ENCODE measurements at places on chromosomes 5 and 9.

- no peak for DNase-seq
These were observed 411.5 kb downstream of the PLK2 start for GRCh38 chr5:58048185-58048925.

- DNase-seq, result no peak
These were observed 108.1 kb upstream of the FBXL7 start for GRCh38 chr5:15391704-15392397.

DNA sequence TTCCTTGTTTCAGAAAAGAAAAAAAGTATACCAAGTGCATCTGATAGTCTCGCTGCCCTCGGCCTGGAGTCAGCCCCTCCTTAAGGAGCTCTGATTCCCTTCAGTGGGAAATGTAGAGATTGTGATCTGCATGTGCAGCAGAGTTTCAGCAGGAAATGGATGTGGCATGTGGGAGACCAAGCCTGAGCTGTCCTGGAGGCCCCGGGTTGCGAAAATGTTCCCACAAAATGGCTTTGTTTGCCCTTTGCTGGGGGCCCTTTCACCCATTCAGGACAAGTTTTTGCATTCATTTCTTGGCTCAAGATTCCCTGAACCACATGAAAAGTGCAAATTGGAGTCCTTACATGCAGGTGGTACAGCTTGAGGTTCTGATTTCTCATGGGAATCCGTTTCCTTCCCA, 230.9 kb downstream of the GADD45G start:
- no peak for DNase-seq

GRCh38 chr5:78552729-78553342, 95.7 kb downstream of the LHFPL2 start:
- DNase-seq, result no peak

GRCh38 chr9:133351908-133352634, 4.1 kb downstream of the RPL7A start:
- no peak for DNase-seq

- DNase-seq, result no peak
These were observed 95.6 kb downstream of the ADGRV1 start for GRCh38 chr5:90654215-90654614.

DNA sequence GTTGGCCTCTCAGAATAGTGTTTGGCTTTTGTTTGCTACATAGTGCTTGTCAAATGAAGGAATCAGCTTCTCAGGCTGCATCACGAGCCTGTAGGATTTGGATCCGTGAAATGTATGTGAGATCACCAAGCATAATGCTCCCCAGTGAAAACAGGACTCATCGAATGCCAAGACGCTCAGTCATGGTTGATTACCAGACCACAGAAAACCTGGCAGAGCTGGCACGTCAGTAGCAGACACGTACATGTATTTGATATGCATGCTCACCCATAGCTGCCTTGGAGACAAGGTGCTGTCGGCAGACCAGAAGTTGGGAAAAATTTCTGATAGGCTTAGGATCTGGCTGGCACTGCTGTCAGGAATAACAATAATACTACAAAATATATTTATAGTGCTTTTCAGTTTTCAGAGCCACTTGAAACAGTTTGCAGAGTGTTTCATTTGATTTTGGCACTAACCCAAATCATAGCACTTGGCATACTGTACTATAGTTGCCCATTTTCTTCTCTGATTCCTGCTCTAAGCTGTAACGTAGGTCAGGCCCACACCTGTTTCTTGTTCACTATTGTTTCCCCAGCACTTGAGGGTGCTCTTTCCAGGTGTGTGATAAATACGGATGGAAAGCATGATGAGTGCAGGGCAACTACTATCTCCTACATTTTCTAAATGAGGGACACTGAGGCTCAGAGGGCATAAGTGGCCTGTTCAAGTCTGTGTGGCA, 226.1 kb downstream of the NR3C1 start:
- DNase-seq, result no peak

DNA sequence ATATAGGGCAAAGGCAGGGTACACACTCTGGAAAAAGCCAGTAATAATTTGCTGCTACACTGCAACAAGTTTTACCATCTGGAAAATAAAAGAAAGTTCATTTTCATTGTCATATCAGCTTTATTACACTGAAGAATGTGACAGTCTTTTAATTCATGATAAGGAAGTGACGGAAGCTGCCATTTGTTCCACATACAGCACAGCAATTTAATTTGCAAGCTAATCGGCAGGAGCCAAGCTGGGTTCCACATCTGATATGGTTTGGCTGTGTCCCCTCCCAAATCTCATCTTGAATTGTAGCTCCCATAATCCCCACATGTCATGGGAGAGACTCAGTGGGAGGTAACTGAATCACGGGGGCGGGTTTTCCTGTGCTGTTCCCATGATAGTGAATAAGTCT, 16.5 kb downstream of the PRELID2 start:
- DNase-seq, result no peak

GRCh38 chr9:69097923-69098593, 62.5 kb downstream of the FXN start:
- DNase-seq, result no peak

- DNase-seq, result peak; percentile 41
These were observed 30.9 kb downstream of the GALNT10 start for GRCh38 chr5:154221371-154221896.

DNA sequence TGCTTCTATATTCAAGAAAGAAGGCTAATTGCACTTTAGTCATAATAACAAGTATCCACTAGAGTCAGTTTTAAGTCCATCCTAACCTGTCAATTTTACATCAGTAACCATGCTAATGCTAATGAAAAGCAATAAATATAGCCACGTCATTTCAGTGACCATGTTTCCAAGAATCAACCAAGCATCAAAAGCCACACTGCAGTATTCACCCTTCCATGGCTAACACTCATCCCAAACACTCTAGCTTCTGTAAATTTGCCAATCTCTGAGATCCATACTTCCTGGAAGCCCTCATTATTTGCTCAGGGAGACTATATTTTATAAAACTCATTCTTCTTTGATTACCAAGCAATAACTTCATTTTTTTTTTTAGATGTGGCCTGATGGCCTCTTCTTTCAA, 712.0 kb downstream of the CETN3 start:
- no peak for DNase-seq
